ENCODE measurements at places on chromosomes 7 and 10.

DNA sequence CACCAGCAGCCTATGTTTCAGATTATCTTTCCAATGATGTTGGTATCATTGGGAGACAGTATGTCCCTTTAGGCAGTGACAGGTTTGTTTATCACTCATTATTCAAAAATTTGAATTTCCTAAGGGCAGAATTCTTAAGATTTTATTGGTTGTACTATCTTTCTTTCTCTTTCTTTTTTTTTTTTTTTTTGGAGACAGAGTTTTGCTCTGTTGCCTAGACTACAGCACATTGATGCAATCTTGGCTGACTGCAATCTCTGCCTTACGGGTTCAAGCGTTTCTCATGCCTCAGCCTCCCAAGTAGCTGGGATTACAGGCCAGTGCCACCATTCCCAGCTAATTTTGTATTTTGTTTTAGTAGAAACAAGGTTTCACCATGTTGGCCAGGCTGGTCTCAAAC is 111.2 kb downstream of the PON1 start:
- DNase-seq, result no peak

- no peak for DNase-seq
Observed at GRCh38 chr10:4569151-4569550, 256.9 kb upstream of the AKR1E2 start.

DNA sequence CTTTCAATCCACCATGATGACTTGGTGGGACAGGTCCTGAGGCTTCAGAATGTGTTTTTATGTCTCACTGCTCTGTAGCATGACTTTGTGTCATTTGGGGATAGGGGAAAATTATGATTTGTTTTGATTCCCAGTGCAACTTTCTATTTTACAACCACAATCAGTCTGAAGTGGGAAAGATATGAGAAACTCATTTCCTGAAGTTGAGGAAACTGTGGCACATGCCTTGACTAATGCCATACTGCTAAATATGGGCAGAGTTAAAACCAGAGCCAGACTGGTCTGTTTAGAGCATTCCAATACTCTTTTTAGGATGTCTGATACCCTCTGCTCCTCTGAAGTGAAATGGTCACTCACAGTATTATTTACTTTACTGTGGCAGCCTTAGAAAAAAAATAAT is 307.7 kb downstream of the ADRA2A start:
- no peak for DNase-seq

DNA sequence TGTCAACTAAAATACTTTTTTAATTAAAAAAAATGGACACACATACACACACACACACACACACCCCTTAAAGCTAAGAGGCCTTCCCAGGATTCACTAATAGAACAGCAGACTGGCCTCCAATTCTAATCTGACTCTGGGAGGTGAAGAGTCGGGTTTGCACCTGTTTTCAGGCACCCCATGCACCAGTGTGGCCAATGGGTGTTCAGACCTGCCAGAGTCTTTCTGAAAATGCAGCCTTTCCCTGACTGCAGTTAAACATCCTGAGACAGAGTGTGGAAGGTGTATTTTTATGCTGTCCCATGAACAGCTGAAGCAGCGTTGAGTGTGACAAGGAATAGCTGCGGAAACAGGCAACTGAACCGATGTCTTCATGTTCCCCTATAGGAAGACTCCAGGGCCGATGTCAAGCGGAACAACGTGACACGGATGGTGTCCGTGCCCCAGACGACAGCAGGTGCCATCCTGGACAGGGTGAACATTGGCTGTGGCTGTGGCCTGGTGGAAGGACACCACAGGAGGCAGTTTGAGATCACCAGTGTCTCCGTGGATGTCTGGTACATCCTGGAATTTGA is 74.6 kb upstream of the LYZL2 start:
- no peak for DNase-seq

GRCh38 chr7:1355568-1356340 is 103.5 kb downstream of the MICALL2 start:
- DNase-seq, result no peak

- DNase-seq, result no peak
Observed at GRCh38 chr10:18306031-18306430, 165.8 kb downstream of the CACNB2 start.

DNA sequence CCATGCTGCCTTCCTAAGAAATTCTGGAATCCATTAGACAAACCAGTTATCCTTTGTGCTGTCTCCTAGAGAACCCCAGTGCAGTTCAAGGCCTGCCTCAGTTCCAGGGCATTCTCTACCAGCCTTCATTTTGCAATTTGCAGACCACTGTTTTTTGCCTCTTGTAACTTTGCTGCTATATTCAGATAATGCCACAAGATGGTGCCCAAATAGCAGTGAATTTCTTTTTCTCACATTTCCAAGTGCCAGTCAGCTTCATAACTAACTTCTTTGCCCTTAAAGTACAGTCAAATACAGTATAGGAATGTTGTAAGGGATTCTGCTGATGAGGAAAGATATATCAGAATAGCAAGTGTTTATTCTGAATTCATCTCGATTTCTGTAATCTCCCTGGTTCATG is 25.2 kb downstream of the LOXL4 start:
- no peak for DNase-seq

DNA sequence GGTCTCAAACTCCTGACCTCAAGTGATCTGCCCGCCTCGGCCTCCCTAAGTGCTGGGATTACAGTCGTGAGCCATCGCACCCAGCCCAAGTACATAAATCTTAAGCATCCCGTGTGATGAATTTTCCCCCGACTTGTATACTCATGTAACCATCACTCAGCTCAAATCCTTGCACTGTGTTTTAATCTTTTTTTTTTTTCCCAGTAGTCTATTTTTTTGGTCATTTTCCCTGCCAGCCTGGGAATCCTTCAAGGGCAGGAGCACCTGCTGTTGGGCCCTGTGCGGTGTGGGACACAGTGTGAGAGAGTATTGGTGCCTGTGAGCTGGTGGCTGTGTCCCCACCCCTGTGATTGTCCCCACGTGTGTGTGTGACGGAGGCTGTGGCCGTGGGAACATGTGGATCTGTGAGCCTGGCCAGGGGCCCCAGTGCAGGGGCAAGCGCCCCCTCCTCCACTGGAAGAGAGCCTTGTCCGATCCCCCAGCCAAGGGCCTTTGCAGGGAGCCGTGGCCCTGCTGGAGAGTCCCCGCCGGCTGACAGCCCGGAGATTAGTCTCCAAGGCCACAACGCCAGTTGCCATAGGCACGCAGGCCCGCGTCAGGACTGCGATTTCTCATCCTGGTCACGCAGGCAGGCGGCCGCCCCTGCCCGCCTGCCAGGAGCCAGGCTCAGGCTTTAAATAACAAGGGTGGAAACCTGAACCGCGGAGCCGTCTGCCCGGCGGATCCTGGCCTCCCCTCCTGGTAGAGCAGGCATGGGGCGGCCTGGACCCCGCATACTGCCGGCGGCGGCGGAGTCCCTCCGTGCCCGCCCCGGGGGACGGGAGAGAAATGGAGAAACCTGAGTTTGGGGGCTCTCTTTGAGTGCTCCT is 26.5 kb downstream of the GTF2IRD1 start:
- no peak for DNase-seq

- DNase-seq, result no peak
Observed at GRCh38 chr10:76974017-76974691, 663.5 kb downstream of the KCNMA1 start.

DNA sequence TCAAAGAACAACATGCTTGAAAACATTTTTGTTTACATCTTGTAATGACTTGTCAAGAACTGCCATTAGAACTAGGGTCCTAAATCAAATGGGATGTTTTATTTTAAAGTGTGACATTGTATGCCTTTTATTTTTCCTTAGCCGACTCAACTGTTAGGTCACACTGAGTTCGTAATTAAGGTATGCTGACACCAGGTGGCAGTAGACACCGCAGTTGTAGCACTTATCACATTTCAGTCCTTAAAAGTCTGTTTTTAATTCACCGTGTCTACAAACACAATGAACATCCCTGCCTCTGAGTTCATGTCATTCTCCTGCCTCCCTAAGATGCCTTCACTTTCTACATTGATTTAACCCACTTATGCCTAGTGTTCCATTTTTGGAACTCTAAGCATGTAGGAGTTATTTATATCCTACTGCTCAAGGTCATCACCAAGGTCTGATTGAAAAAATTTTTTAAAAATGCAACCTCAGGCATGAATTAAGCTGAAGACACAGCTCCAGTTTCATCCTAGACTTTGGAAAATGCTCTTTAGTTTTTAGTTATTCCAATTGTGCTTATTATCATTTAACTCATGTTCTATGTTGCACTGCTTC is 186.1 kb downstream of the BMPER start:
- DNase-seq, result peak; percentile 15

- no peak for DNase-seq
Observed at GRCh38 chr7:30785786-30786185, 14.6 kb downstream of the MINDY4 start.

DNA sequence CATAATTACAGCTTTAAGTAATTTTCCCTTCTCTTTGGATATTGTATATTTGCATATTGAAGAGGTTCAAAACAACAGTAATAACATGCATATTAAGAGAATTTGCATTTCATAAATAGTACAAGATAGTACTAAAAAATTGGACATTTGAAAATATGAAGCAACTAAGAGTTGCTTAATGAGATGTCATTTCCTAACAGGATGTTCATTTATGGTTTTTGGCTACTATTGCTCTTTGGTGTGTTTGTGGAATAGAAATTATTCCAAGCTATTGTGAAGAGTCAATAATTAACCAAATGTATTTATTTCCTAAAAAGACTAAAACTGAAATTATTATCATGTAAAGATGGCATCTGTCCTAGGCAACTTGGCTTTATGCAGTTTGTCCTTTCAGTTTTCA is 4.1 kb upstream of the SGCE start:
- no peak for DNase-seq

DNA sequence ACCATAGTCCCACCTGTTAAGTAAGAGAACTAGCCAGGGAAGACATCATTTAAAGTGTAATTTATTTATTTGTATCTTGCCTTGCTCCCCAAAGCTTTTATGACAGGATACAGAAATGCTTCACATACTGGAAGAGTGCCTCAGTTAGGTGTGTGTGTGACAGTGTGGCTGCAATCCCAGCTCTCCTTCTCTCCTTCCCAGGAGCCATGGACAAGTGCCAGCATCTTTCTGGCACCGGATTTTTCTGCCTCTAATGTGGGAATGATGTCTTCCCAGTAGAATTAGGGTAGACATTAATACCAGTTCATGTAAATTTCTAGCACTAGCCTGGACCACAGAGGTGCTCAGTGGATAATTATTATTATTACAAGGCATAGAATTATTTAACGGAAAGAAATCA is 30.3 kb upstream of the ATXN7L1 start:
- DNase-seq, result no peak

- DNase-seq, result no peak
Observed at GRCh38 chr10:132970641-132971438, 28.5 kb upstream of the CFAP46 start.

GRCh38 chr10:86308056-86308455 is 58.5 kb downstream of the GRID1 start:
- DNase-seq, result no peak

DNA sequence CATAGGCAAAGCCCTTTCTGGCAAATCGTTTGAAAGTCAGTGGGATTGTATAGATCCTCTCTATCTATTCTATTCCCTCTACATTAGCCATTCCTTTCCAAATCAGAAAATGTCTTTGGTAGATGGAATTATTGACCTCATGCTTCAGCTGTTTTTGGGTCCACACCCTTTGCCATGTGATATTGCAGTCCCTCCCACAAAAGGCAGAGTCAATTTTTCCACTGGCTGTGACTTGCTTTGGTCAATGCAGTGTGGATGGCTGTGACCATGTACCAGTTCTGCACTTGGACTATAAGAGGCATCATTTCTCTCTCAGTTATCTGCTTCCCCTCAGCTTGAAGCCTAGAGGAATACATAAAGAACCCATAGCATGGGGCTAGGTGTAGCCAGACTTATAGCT is 332.9 kb downstream of the PTEN start:
- no peak for DNase-seq

DNA sequence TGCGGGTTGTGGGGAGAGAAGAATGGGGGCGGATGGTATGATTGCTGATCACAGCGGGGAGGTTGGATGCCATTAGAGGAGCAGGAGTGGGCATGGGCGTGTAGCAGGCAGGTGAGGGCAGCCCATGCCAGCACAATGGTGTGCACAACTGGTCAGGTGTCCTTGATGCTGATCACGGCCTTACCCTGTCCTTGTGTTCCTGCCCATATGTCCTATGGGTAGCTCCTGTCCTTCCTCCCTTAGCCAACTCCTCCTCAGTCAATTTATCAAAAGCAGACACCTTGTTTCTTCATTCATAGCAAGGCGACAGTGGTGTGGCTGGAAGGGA is 30.7 kb downstream of the WDR86 start:
- no peak for DNase-seq

- DNase-seq, result no peak
Observed at GRCh38 chr7:16795624-16796023, 9.2 kb downstream of the AGR2 start.

DNA sequence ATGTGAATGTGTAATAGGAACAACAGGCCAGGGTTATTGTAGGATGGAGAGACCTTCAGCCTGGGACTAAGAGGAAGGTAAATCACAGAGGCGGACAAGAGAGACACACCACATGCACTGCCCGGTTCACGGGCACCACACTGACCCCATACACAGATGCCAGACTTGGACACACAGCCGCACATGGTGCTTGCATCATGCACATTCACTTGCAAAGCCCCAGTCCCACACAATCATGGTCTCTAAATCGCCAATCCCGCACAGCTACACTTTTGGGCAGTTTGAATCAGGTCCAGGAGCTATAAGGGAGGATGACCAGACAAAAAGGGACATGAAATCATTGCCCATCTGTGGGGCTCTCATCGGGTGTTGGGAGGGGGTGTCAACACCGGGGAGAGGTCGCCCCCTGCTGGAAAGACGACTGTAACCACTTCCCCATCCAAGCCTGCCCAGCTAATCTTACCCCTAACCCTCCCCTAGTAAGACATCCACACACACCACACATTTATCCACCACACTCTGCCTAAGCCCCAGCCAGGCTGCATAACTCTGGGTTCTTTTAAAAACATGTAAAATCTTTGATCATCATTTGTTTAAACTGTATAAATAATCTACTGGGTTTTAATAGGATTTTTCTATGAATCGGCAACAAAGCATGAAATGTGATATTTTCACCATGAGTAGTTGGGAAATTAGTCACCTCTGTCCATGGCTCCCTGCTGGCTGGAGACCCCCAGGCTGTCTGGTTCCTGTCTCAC is 40.5 kb upstream of the SLF2 start:
- peak; percentile 83 for DNase-seq

DNA sequence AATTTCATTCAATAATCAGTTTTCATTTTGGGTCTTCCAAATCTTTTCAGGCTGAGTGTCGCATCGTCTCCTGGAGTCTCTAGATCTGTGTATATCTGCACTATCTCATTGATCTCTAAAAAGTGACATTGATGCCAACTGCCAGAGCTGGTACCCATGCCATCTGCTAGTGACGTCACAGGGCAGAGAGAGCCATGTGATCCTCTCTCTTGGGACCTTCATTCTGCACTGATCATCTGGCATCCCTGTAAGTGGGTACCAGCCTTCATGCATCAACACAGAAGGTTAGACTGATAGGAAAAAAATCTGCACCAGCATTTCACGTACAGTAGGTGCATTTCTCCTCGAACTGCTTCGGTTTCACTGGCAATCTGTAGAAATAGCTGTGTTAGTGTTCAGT is at the start of gene NEUROD6:
Gene NEUROD6 (minus strand): TSS at position 124 of the 400 bp plus-strand sequence. CDS start 1,458 bp downstream, outside the sequence.
- no peak for DNase-seq

- DNase-seq, result no peak
Observed at GRCh38 chr10:118307220-118307619, 34.9 kb downstream of the FAM204A start.

- peak; percentile 76 for DNase-seq
Observed at GRCh38 chr10:124647421-124648130, 96.6 kb downstream of the FAM53B start.

Data from activated CD4-positive, alpha-beta T cell treated with anti-CD3 and anti-CD28 coated beads for 48 hours (primary cell).